ENCODE measurements at places on chromosomes 3 and 15.
A peak's percentile ranks its signal among the peaks of the same experiment; 100 is the strongest.

- H3K4me3 ChIP-seq, result no peak overlapping the region
- no peaks in the 10 kb centered on the region for H3K36me3 ChIP-seq
- no peak overlapping the region for H3K27ac ChIP-seq
- DNase-seq, result no peak
Measured at GRCh38 chr3:31092748-31093589, 198.5 kb upstream of the GADL1 start.

- H3K36me3 ChIP-seq, result no peaks in the 10 kb centered on the region
- H3K4me3 ChIP-seq, result no peak overlapping the region
- no peak overlapping the region for H3K27ac ChIP-seq
- H3K4me1 ChIP-seq, result peaks cover 1% of the 10 kb centered on the region
- H3K27me3 ChIP-seq, result peaks cover 8% of the 10 kb centered on the region
Measured at GRCh38 chr3:53936347-53936746, 44.7 kb upstream of the SELENOK start.

DNA sequence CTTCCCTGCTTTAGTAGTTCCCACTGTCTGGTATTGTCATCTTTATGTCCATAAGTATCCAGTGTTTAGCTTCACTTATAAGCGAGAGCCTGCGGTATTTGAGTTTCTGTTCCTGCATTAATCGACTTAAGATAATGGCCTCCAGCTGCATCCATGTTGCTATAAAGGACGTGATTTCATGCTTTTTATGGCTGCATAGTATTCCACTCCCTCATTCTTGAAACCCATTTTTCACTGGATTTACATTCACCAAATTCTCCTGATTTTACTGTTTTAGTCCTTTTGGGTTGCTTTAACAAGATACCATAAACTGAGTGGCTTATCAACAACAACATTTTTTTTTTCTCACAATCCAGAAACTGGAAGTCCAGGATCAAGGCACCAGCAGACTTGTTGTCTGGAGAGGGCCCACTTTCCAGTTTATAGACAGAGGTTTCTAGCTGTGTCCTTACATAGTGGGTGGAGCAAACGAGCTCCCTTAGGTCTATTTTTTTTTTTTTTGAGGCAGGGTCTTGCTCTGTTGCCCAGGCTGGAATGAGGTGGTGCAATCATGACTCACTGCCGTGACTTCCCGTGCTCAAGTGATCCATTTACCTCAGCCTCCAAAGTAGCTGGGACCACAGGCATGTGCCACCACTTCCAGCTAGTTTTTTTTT is 6.1 kb upstream of the TICRR start:
- H3K4me1 ChIP-seq, result no peaks in the 10 kb centered on the region
- H3K27me3 ChIP-seq, result peaks cover 36% of the 10 kb centered on the region
- no peaks in the 10 kb centered on the region for H3K36me3 ChIP-seq
- no peak overlapping the region for H3K27ac ChIP-seq
- H3K4me3 ChIP-seq, result no peak overlapping the region

DNA sequence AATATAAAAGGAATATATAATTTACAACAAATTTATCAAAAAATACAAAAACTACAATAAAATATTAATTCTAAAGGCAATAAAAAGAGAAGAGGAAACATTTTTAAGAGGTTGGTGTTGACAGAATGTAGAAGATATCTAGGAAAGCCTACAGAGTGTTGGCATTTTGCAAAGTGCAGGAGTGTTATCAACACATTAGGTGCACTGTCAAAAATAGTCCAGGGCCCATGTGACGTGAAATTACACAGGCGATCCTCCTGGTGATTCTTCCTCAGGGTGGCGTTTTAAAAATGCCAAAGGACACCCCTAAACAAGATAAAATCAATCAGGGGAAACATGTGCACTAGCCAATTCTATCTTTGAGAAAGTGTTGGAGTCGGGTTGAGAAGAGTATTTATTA is 222.7 kb downstream of the ARPP21 start:
- no peak overlapping the region for H3K4me3 ChIP-seq
- no peaks in the 10 kb centered on the region for H3K4me1 ChIP-seq

GRCh38 chr3:12980596-12981290 is 92.5 kb downstream of the IQSEC1 start:
- H3K27ac ChIP-seq, result no peak overlapping the region
- DNase-seq, result no peak
- H3K36me3 ChIP-seq, result no peaks in the 10 kb centered on the region
- H3K4me3 ChIP-seq, result no peak overlapping the region

DNA sequence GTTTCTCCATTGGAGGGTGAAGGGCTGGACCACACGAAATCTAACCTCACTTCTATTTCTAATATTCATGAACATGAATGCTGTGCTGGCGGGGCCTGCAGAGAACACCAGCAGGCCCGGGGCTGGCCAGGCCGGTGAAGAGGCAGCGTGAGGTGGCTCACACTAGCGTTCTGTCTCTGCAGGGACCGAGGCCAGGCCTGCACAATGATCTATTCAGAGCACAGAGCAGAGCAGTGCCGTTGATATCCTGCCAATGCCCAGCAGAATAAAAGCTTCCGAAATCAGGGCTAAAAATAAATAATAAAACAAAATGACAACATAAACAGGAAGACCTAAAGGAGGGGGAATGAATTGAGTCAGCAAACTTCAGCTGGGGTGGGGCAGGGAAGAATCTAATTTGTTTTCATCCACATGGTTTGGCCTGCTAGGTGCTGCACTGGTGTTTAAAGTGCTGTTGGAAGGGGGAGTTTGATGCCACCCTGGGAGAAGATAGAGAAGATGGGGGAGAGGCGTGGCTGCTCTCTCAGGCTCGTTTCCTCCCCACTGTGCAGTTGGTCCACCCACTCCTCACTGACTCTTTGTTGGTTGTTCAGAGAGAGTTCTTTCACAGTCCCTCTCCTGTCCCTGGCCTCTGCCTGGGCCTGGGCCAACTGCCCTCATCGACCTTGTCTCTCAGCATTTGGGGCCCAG is 837.1 kb downstream of the AGBL1 start:
- no peaks in the 10 kb centered on the region for H3K27me3 ChIP-seq
- no peaks in the 10 kb centered on the region for H3K36me3 ChIP-seq
- no peaks in the 10 kb centered on the region for H3K4me1 ChIP-seq
- no peak overlapping the region for H3K4me3 ChIP-seq
- no peak overlapping the region for H3K27ac ChIP-seq
- no peak for DNase-seq

DNA sequence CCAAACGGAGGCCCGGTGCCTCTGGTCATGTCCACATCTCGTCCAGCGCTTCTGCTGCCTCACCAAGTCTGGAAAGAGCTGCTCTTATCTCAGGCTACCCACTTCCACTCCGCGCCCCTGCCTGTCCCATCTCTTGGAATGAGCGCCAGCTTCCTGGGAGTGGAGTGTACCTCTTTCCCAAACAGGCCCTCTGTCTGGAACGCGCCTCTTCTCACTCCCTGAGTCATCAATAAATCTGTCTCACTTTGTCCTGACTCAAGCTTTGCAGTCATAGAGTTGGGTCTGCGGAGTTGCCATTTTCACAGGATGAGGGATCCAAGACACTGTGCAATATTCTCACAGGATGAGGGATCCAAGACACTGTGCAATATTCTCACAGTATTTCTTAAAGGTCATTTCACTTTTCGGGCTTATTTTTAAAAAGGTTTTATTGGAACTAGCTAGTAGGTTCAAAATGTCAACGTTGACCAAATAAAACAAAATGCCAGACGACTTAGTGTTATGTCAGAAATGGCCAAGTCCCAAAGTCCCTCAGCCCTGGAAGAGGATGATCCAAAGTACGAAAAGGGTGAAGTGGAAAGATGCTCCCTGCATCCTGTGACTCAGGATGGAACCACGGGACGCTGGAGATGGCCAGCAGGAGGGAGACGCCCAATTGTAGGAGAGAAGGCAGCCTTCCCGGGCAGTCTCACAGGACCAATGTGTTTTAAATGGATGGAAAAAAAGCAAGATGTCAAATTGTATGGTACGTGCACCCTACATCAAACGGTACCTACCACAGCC is 81.1 kb downstream of the CHSY1 start:
- H3K4me1 ChIP-seq, result peaks cover 53% of the 10 kb centered on the region
- DNase-seq, result no peak
- H3K27me3 ChIP-seq, result no peaks in the 10 kb centered on the region
- H3K4me3 ChIP-seq, result no peak overlapping the region

DNA sequence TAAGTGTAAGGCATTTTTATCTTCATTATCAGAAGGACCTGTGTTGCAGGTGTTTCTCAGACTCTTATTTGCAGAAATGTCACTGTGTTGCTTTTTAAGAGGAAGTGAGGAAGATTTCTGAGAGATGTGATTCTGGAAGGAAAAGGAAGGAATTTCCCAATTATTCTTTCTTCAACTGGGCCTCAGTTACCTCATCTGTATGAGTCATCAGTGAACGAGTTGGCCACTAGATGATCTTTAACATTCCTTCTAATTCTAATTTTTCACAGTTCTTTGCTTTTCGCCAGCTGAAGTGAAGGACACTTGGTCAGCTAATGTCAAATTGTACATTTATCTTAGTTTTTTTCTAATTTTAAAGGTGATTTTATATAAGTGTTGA is 28.9 kb downstream of the CLEC3B start:
- H3K4me1 ChIP-seq, result peaks cover 46% of the 10 kb centered on the region
- H3K4me3 ChIP-seq, result no peak overlapping the region
- H3K36me3 ChIP-seq, result no peaks in the 10 kb centered on the region
- DNase-seq, result no peak

GRCh38 chr3:49026536-49026935 is 2.7 kb downstream of the IMPDH2 start:
- no peak for DNase-seq
- H3K27ac ChIP-seq, result peak overlapping the region; percentile 19
- H3K36me3 ChIP-seq, result peaks cover 87% of the 10 kb centered on the region
- H3K4me1 ChIP-seq, result peaks cover 42% of the 10 kb centered on the region

DNA sequence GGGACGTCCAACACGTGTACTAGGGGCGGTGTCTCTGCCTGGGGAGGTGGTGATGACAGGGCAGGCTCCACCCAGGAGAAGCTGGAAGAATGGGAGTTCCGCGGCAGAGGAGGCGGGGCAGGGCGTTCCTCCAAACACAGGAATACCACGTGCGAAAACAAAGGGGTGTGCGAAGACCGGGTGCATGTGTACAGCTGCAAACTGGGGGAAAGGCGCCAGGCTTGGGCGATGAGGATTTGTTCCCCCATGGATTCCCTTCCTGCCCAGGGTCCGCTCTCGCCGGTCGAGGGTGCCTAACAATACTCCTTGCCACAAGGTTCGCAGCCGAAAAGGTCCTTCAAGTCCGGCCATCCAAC is 500 bp upstream of the ZSCAN2 start:
- peaks cover 41% of the 10 kb centered on the region for H3K4me1 ChIP-seq
- no peaks in the 10 kb centered on the region for H3K27me3 ChIP-seq
- peak; percentile 53 for DNase-seq
- H3K4me3 ChIP-seq, result peak overlapping the region; percentile 90

GRCh38 chr15:80107774-80108173 is 45.0 kb upstream of the FAH start:
- no peak for DNase-seq
- no peak overlapping the region for H3K27ac ChIP-seq
- H3K4me3 ChIP-seq, result no peak overlapping the region
- peaks cover 15% of the 10 kb centered on the region for H3K4me1 ChIP-seq
- peaks cover 4% of the 10 kb centered on the region for H3K36me3 ChIP-seq
- no peaks in the 10 kb centered on the region for H3K27me3 ChIP-seq

DNA sequence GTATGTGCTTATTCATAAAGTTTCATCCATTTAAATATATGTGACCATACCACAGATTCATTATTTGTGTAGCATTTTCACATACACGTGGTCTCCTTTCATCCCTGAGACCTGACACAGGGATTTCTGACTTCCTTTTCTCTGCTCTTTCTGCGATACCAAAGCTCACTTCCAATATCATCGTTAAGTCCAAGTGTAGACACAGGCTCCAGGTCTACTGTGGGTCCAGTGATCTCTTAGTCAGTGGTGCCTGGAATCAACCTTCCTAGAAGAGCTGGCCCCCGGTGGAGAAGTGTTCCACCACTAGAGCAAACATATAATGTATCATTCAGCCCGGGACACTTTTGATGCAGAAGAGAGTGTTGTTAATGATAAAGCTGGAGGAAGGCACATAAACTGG is 72.4 kb downstream of the LDHAL6B start:
- H3K36me3 ChIP-seq, result peaks cover 3% of the 10 kb centered on the region
- peaks cover 45% of the 10 kb centered on the region for H3K4me1 ChIP-seq
- H3K27me3 ChIP-seq, result peaks cover 21% of the 10 kb centered on the region
- H3K27ac ChIP-seq, result no peak overlapping the region
- no peak overlapping the region for H3K4me3 ChIP-seq

DNA sequence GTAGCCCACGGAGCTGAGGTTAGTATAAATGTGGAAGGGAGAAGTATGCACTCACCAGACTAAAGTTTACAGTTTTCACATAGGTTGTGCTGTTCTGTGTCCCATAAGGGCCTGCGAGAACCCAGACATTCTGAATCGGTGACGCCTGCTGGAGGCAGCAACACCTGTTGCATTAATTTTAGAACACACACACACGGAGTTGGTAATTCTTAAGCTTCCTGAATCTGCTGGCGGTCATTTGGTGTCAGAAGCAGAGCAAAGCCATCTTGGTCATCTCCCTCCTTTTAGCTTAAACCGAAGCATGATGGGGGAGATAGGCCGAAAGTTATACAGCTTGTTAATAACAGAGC is 41.1 kb upstream of the AP3B2 start:
- peak overlapping the region; percentile 100 for H3K4me3 ChIP-seq
- H3K36me3 ChIP-seq, result peaks cover 50% of the 10 kb centered on the region
- DNase-seq, result peak; percentile 10
- H3K27me3 ChIP-seq, result no peaks in the 10 kb centered on the region
- H3K27ac ChIP-seq, result peak overlapping the region; percentile 99

GRCh38 chr15:101425787-101426365 is 63.6 kb downstream of the PCSK6 start:
- DNase-seq, result no peak
- no peaks in the 10 kb centered on the region for H3K36me3 ChIP-seq
- H3K4me1 ChIP-seq, result no peaks in the 10 kb centered on the region
- peaks cover 6% of the 10 kb centered on the region for H3K27me3 ChIP-seq
- no peak overlapping the region for H3K27ac ChIP-seq

GRCh38 chr3:66037986-66038369 is 740 bp downstream of the MAGI1 start:
- H3K36me3 ChIP-seq, result no peaks in the 10 kb centered on the region
- DNase-seq, result no peak
- H3K4me3 ChIP-seq, result peak overlapping the region; percentile 92

DNA sequence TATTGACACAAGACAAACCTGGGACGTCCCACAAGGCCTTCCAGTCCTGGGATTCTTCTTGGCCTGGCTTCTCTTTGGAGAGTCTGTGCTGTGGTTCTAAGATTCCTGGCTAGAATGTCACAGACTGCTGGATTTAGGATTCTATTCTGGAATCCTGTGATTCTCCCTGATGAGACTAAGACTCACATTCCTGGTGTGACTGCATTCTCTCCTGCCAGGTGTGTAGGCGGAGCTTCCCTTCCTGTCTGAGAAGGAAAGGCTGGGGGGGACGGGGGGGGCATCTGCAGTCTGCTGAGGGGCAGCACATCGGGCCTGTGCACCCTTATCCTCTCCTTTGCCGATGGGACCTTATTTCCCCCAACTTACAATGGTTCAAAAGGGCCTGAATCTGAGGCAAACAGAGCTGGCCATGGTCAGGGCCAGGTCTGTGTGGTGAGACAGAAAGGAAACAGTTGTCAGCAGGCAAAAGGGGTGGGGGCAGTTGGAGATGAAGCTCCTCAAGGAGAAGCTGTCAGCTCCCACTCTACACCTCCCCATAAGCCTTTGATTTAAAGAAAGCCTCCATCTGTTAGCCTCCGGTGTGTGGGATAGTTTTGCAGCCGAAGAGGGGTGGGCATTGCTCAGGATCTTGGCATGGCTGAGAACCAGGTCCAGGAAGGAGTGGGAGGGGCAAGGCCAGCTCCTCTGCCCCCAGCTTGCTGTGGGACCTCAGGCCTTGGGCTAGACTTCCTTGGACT is 30.9 kb downstream of the VIPR1 start:
- H3K4me3 ChIP-seq, result no peak overlapping the region
- no peaks in the 10 kb centered on the region for H3K36me3 ChIP-seq
- H3K4me1 ChIP-seq, result peaks cover 13% of the 10 kb centered on the region
- H3K27me3 ChIP-seq, result no peaks in the 10 kb centered on the region
